KBM-7 (cell line): ENCODE measurements at places on chromosomes 7 and 10.

- DNase-seq: peak; percentile 100
These were observed 643 bp upstream of the SLC25A28 start for GRCh38 chr10:99620711-99621453.

GRCh38 chr7:128681794-128682537 lies 9.9 kb downstream of the GARIN1A start:
- DNase-seq: no peak

DNA sequence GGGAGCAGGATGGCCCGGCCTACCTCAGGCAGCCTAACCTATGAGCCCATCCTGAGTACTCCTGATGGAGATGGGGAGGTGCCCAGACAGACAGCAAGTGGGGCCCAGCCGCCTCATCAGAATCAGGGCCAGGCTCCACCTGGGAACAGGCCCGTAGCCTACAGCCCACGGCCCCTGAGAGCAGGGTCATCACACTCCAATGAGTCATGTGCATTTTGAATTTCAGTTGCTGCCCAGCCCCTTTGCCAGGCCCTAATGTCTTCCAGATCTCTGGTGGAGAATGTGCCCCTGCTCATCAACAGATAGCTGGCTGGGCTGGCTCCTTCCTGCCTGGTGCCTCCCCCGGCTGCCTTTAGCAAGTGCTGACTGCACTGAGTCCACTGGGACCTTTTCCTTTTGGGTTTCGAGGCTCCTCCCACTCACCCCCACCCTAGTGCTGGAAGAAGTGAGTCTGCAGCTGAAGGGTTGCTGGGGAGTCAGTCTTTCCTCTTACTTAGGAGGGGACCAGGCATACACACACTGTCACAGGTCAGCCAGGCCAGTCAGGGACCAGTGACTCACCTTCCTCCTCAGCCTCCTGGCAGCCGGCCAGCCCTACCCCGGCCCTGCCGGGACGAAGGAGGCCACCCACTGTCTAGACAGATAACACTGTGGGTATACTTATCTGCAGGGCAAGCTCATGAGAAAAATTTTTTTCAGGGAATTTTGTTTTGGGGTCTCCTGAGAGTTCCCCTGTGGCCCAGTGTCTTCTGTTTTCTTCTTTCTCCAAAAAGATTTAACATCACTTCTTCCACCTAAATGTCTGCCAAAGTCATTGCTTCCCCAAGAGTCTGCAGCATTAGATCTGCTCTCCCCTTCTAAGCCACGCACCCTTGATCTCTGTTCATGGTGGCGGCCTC lies 9.1 kb upstream of the ASIC3 start:
- peak; percentile 75 for DNase-seq

DNA sequence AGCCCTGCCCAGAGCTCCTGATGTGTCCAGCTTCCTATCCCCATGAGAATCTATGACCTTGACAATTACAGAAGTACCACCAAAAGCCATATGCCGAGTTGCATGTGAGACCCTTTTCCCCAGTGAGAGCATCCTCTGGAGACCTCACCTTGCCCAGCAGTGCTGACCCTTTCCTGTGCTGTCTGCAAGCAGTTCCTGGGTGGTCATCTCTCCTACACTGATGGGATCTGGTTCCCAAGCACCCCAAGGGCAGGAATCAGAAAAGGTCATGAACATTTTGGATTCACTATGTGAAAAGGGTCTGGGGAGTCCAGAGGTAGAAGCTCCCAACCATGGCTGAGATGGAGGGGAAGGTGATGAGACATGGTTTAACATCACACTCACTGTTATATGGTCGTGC lies 18.2 kb downstream of the SFTPD start:
- no peak for DNase-seq

- DNase-seq: peak; percentile 93
These were observed 5.6 kb downstream of the SSC4D start for GRCh38 chr7:76403780-76404494.

- DNase-seq: no peak
These were observed 35.2 kb downstream of the STK17A start for GRCh38 chr7:43618073-43618472.

GRCh38 chr10:72759584-72759983 lies 67.6 kb downstream of the MCU start:
- DNase-seq: no peak

DNA sequence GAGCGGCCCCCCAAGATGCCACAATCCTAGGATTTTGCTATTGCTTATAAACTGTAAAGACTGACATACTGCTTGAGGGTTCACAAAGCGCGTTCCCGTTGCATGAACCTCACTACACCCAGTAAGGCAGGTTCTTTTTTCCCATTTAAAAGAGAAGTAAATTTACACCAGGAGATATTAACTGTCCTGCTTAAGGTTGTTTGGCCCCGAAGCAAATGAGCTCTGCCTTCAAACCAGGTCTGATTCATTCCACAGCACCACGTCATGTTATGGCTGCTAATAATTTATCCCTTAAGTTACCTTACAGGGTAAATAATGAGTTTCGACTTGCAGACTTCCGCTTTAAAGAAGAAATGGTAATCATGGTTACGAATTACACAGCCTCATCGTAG lies 559 bp upstream of the FKBP14 start:
- no peak for DNase-seq

DNA sequence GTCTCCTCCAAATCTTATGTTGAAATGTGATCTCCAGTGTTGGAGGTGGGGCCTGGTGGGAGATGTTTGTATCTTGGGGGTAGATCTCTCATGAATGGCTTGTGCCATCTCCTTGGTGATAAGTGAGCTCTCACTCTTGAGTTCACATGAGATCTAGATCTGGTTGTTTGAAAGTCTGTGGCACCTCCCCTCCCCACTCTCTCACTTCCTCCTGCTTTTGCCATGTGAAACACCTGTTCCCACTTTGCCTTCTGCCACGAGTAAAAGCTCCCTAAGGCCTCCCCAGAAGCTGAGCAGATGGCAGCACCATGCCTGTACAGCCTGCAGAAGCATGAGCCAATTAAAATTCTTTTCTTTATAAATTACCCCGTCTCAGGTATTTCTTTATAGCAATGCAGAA lies 23.5 kb downstream of the TMEM229A start:
- DNase-seq: no peak

DNA sequence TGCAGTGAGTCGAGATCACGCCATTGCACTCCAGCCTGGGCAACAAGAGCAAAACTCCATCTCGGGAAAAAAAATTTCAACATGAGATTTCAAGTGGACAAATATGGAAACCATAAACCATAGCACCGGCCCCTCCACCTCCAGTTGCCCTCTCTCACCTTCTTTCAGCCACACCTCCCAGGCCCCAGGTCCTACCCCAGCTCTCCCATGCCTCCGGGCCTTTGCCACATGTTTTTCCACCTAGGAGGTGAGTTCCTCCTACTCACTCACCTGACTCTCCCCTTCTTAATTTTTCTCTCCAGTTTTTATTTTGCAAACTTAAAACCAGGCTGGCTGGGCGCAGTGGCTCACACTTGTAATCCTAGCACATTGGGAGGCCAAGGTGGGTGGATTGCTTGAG lies 13.7 kb upstream of the CLDN4 start:
- DNase-seq: no peak

DNA sequence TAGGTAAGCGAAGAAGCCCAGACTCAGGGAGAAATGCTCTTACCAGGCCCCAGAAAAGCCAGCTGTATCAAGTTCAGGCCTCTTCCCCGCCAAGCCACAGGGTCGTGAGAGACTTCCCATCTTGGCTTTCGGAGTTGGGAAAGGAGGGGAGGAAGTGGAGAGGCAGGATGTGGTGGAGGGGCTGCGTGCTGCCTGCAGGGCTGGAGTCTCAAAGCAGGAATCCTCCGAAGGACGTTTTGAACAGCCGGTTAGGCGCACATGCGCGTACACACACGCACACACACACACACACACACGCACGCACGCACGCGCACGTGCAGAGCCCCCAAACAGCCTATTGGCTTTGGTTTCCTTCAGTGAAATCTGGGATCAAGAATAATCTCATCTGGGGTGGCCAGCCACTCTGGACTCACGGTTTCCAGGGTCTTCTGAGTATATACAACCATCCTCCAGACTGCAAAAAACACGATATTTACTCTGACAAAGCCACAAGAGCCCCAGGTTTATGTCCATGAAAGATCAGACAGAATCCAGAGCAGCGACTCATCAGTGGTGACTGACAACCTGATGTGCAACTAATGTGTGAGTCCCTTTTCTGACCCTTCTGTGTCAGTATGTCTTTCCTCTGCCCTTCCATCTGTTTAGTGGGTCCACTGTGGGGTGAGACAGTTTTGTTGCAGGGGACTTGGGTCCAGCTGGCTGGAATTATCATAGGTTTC lies 115.0 kb upstream of the ZNF438 start:
- peak; percentile 92 for DNase-seq
